ENCODE measurements at places on chromosomes 5 and 9.

DNA sequence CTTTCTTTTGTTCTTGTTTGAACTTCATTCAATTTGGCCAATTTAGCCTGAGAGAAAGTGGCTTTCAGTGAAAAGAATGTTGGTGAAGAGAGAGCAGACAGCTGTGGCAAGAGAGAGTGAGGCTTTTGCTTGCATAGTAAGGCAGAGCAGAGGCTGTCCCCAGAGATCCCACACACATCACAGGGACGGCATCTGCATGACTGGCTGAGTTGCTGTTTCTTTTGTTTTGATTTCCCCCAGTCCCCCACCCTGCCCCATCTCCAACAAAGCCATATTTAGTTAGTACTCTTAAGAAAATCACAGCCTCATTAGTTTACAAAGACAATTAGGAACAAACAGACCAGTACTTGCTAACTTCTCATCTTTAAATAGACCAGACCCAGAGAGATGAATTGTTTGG lies 363.9 kb upstream of the SEMA6A start:
- no peak for DNase-seq

DNA sequence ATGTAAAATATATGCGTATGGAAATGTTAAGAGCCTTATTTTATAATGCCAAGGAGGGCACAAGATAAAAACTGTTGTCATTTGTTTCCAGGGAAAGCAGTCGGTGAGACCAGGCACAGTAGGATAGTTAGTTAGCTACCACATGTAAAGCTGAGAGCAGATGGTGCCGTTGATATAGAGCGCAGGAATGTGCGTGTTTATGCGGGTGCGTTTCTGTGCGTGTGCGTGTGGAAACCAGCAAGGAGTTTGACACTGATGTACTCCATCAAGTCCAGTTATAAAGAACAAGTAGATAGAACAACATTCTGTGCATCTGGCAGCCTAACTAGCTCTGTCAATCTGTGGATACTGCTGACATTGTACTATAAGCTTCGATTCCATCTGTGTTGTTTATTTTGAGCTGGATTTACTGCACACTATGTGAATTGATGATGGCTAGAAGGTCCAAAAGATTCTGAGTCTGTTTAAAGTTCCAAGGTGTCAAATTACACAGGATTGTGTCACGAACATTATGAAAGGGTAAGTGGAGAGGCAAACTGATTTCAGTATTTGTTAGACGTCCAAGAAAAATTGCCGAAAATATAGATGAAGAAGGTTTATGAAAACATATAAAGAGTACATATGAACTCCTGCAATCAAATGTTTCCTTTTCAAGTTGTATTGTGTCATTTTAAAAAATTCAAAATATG lies 494.9 kb upstream of the MEF2C start:
- no peak for DNase-seq

- DNase-seq, result no peak
These were observed 173.1 kb upstream of the IER5L start for GRCh38 chr9:129351058-129351641.

DNA sequence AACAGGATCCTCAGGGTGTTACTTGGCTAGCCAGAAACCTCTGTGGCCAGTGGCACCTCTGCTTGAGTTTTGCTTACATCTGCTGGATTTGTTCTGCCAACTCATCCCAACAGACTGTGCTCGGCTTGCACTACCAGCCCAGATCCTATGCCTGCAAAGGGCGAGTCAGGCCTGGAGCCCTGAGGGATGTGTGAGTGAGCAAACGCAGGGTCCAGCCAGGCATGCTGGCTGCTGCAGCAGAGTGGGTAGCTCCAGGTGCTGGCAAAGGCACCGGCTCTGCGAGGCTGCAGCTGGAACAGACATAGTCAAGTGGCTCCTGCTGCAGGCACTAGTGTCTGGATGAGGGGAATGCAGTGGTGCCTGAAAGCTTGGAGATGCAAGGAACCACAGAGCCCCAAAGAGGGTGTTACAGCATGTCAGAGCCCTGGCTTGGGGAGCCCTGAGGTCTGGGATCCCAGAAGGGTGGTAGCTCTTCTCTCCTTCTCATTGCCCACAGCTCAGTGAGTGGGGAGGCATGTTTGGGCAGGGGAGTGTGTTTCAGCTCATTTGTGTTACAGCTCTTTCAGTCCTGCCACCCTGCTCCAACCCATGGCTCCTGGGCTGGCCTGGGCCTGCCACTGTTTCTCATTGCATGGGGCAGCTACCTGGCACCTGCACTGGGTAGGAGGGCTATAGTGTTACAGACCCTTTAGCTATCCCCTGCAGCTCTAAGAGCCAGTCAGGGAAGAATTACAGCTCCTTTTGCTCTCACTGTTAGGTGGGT lies 332.6 kb downstream of the TAF11L14 start:
- no peak for DNase-seq

GRCh38 chr5:59354811-59355210 lies 538.7 kb downstream of the PDE4D start:
- DNase-seq, result no peak
